Sigmoid colon (tissue), 7 donors: ENCODE measurements at places on chromosomes 16 and 17. TPM values are rescaled to one million over a fixed set of nuclear protein-coding genes. Genes with fewer than 3 reads are reported as not detected.

DNA sequence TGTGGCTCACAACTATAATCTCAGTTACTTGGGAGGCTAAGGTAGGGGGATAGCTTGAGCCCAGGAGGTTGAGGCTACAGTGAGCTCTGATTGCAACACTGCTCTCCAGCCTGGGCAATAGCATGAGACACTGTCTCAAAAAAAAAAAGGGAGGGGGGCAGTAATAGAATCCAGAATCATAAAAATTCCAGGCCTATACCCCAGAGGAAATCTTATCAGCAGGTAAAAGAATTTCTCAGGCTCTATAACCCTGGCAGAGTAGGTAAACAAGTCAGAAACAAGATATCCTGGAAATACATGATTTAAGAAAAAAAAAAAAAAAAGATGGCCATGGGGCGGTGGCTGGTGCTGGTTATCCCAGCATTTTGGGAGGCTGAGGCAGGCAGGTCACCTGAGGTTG, 12.9 kb downstream of the SPAG9 start:
- H3K4me3 ChIP-seq = no peak overlapping the region
- H3K27me3 ChIP-seq = no peaks in the 10 kb centered on the region
- no peak overlapping the region for H3K27ac ChIP-seq
- no peaks in the 10 kb centered on the region for H3K4me1 ChIP-seq
- DNase-seq = no peak

The RASL10B gene
- total RNA-seq = 5.5 TPM

The ERBB2 gene
- 16.9 TPM for total RNA-seq

GRCh38 chr17:74964246-74964761, 8.3 kb downstream of the HID1 start:
- no peaks in the 10 kb centered on the region for H3K36me3 ChIP-seq
- no peaks in the 10 kb centered on the region for H3K27me3 ChIP-seq
- no peak for DNase-seq

The SMIM36 gene
- not detected for total RNA-seq

GRCh38 chr16:24834459-24835335, 11.1 kb upstream of the SLC5A11 start:
- H3K27ac ChIP-seq = no peak overlapping the region
- H3K36me3 ChIP-seq = no peaks in the 10 kb centered on the region
- H3K4me1 ChIP-seq = no peaks in the 10 kb centered on the region
- H3K27me3 ChIP-seq = no peaks in the 10 kb centered on the region
- DNase-seq = peak; percentile 36

DNA sequence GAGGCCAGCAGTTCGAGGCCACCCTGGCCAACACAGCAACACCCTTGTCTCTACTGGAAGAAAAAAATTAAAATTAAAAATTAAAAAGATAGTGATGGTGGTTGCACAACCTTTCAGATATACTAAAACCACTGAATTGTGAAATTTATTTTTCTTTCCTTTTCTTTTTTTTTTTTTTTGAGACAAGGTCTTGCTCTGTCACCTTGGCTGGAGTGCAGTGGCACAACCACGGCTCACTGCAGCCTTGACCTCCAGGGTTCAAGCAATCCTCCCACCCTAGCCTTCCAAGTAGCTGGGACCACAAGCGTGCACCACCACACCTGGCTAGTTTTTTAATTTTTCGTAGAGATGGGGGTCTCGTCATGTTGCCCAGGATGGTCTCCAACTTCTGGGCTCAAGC, 254.4 kb downstream of the SLC39A11 start:
- no peak for DNase-seq
- H3K4me3 ChIP-seq = no peak overlapping the region
- H3K36me3 ChIP-seq = no peaks in the 10 kb centered on the region
- H3K27ac ChIP-seq = no peak overlapping the region
- no peaks in the 10 kb centered on the region for H3K27me3 ChIP-seq

GRCh38 chr17:76267051-76267576, 2.0 kb downstream of the UBALD2 start:
- peaks cover 10% of the 10 kb centered on the region for H3K36me3 ChIP-seq
- no peak for DNase-seq
- peaks cover 67% of the 10 kb centered on the region for H3K4me1 ChIP-seq
- H3K27me3 ChIP-seq = no peaks in the 10 kb centered on the region
- H3K27ac ChIP-seq = peak overlapping the region; percentile 92
- H3K4me3 ChIP-seq = peak overlapping the region; percentile 95

- DNase-seq = no peak
- H3K4me3 ChIP-seq = no peak overlapping the region
- H3K36me3 ChIP-seq = no peaks in the 10 kb centered on the region
- H3K27ac ChIP-seq = no peak overlapping the region
- H3K4me1 ChIP-seq = no peaks in the 10 kb centered on the region
These were observed 14.9 kb downstream of the ENPP7 start for GRCh38 chr17:79745641-79746105.

The CCL4 gene
- 3.7 TPM for total RNA-seq

DNA sequence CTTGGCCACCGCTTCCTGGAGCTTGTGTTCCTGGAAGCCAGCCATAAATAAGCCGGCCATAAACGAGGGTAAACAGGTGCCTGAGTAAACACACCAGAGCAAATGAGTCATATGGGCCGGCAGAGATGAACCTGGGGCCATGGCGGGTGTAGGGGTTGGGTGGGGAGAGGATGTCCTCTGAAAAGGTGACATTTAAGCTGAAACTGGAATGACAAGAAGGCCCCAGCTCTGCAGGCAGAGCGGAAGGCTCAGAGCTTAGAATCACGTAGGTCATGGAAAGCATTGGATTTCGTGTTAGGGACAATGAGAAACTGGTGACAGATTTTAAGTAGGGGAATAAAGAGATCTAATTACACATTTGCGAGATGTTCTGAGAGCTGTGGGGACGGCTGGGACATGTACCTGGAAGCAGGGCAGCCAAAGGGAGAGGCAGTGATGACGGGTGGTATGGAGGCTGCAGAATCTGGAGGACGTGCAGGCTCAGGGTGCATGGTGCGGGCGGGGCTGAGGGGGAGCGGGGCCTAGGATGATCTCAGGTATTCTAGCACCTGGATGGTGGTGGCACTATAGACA, 8.1 kb upstream of the DNASE1 start:
- no peaks in the 10 kb centered on the region for H3K36me3 ChIP-seq
- H3K27ac ChIP-seq = no peak overlapping the region
- no peak overlapping the region for H3K4me3 ChIP-seq
